ENCODE measurements at places on chromosomes 5 and 9.

DNA sequence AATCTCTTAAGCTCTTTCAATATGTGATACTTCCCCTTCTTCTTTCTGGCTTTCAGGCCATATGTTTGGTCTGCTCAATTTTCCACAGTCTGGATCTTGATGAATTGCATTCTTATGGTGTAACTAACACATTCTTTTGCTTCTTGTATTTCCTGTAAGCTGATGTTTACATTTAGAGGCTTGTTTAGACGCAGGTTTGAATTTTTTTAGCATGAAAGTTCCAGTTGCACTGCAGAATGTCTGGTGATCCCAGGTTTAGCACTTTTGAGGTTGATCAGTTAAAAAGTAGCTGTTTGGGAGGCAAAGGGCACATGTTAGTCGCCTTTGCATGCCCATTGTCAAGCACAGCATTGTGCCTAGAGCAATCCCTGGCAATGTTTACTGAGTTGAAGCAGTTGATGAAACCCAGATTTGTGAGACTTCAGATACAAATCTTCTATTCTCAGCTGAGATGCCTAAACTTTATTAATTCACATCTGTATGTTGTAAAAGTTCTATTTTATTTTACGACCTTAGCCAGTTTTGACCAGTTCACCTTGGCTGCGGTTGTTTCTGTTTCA is 59.6 kb upstream of the SPATA31C2 start:
- DNase-seq: no peak

GRCh38 chr5:139964266-139964993 is 78.7 kb downstream of the NRG2 start:
- no peak for DNase-seq

GRCh38 chr5:154580422-154580821 is 102.4 kb upstream of the HAND1 start:
- DNase-seq: no peak

GRCh38 chr5:154753792-154754191 is 1.4 kb upstream of the LARP1 start:
- peak; percentile 61 for DNase-seq

DNA sequence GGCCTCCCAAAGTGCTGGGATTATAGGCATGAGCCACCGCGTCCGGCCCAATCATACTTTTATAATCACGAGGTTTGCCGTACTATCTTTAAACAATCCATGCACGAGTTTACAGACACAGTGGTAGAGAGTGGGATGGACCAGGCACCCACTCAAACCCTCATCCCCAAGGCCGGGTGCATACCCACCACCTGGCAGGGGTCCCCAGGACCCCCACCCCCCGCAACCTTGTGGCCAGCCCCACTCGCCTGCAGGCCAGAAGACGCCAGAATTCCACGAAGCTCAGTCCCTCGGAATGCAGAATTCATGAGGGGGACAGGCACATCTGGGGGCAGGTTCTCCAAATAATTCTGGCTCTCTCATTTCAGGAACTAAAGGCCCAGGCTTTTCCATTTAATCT is 17.1 kb downstream of the NACC2 start:
- DNase-seq: no peak

- no peak for DNase-seq
Observed at GRCh38 chr9:137870432-137870831, 7.2 kb upstream of the CACNA1B start.

DNA sequence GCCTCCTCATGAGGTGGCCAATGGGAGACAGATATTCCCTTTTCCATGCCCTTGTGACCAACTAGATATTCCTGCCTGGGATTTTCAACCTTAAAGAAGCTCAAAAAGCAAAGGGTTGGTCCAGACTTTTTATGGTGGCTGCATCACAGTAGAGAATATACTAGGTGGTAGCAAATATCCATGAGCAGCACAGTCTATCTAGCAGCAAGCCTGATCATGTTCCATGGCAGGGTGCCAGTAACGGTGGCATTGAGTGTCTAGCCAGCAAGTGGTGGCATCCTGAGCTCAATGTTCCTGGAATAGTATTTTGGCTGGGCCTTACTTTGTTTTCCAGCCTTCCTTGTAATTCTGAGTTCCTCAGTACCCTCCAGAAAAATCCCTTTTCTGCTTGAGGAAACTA is 25.8 kb downstream of the CDC25C start:
- peak; percentile 79 for DNase-seq

DNA sequence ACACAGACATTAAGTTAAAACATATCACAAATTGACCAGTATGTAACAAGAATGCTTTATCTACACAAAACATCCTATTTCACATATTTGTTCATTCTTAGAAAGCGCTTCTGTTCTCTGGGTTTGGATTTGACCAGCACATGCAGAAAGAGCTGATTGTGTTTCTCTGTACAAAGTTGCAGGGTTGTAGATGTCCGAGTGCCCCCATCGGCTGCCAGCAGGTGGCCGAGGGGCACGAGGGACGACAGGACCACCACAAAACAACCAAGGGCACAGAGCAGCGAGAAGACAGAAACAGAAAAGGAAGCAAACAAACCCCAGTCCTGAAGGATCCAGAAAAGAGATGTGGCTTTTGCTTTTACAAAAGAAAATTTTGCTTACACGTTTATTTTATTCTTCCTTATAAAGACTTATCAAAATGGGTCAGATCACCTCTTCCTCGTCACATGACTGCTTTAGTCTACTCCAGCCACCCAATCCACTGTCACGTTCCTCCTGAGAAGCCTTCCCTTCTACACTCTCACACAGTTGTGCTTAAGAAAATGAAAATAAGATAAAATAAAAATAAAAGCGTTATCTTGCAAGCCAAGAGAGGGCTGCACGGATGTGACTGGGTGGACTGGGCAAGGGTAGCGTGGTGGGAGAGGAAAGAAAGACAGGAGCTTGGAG is 9.5 kb downstream of the OTP start:
- no peak for DNase-seq

DNA sequence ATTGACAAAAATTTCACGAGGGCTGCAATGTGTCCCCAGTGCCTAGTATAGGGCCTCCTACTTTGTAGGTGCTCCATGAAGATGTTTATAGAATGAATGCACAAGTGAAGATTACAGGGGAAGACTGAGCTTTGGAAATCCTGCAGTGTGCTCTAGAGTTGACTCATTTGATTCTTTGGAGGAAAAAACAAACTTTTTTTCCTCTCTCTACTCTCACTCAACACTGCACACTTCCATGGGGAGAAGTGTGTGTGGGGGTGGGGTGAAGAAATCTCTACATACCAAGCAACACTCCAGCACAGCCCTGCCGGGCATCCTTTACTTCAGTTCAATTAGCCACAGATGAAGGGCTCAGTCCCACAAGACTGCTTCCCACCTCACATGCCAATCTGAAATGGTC is 49.4 kb upstream of the KLF9 start:
- no peak for DNase-seq

DNA sequence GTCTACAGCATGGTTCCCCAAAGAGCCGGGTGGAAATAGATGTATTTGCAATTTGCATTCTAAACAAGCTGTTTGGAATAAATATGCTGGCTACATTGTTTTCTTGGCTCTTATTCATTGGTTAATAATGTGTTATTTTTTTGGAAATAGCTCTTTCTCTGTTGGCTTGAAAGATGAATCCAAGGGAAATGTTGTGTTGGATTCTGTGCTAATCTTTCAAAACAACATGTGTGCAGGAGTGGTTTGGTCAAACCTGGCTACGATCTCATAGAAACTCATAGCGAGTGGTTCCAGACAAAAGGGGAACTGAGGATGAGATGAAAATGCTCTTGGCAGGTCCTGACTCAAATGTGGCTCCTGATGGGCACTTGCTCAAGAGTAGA is 63.7 kb upstream of the CXCL14 start:
- DNase-seq: no peak

- no peak for DNase-seq
Observed at GRCh38 chr5:142727735-142728047, 41.8 kb upstream of the FGF1 start.

DNA sequence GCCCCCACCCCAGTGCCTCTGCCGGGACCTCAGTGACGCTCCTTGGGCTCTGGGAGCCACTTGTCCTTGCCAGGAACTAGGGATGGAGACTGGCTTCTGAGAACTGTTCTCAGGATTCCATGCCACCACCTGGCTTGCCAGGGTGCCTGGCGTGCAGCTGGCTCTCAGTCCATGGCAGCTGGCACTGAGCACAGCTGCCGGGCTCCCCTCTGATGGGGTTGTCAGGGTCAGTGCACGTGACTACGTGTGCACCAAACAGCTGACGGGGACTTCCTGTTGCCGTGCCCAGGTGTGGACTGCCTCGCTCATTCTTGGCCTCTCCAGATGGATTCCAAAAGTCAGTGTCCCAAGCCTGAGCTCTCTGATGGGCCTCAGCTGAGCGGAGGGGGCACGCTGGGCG is 9.4 kb downstream of the KCNT1 start:
- DNase-seq: no peak

DNA sequence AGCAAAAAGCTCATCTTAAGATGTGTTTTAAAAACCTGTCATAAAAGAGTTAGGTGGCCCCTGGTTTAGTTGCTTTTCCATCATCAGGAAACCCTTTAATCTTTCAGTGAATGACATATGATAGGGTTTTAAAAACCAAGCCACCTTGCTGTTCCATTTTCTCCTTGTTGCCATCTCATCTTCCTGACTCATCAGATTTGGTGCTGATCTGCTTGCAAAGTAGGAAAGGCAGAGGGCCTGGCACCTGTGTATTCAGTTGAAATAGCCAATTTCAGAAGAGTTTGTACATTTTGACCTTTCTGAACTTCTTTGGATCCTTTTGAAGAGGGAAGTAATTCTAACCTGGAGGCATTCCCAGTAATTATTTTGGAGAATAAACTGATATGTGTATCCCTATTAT is 272.7 kb downstream of the CD180 start:
- DNase-seq: no peak

DNA sequence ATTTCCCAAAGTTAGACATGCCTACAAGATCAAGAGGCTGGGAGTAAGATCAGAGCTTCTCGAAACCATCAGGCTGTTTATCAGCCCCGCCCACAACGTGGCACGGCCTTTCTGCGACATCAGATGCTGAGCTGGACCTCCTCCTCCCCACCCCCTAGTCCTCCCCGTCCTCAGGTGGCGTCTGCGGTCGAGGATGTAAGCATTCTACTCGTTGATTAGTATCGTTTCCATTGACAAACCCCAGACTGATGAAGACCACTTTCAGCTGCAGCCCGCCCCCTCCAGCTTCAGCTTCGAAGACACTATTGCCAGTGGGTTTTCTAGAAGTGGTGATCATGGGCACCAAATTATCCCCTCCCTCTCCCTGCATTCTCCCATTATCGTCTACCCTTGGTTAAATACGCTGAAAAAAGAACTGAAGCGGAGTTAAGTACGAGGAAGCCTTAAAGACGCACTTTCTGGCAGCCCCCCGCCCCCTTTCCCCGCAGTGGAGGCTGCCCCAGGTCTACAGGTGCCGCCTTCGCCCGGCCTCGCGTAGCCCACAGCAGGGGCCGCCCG is 1.1 kb downstream of the PPIC start:
- peak; percentile 33 for DNase-seq

DNA sequence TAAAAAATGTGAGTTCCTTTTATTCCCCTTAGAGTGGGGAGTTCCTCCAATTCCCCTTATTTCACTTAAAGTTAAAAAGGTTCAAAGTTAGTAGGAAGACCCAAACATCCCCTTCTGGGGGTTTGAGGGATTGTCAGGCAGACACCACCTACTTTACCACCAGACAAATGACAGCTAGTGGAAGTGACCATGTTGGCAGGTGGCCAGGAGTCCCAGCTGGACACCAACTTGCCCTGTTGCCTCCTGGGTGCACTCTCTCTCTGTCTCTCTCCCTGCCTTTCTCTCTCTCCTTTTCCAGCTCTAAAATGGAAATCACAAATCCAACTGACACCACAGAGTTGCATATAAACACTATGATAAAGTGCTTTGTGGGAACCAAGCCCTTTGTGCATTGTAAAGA is 307.7 kb upstream of the TLE4 start:
- DNase-seq: peak; percentile 21

GRCh38 chr5:180792287-180792964 is 10.2 kb downstream of the MGAT1 start:
- no peak for DNase-seq

GRCh38 chr9:121876255-121876654 is 216.9 kb downstream of the TTLL11 start:
- no peak for DNase-seq

GRCh38 chr5:39360471-39361111 is 3.7 kb downstream of the C9 start:
- no peak for DNase-seq

GRCh38 chr5:173602423-173602822 is 14.0 kb downstream of the BOD1 start:
- peak; percentile 53 for DNase-seq

DNA sequence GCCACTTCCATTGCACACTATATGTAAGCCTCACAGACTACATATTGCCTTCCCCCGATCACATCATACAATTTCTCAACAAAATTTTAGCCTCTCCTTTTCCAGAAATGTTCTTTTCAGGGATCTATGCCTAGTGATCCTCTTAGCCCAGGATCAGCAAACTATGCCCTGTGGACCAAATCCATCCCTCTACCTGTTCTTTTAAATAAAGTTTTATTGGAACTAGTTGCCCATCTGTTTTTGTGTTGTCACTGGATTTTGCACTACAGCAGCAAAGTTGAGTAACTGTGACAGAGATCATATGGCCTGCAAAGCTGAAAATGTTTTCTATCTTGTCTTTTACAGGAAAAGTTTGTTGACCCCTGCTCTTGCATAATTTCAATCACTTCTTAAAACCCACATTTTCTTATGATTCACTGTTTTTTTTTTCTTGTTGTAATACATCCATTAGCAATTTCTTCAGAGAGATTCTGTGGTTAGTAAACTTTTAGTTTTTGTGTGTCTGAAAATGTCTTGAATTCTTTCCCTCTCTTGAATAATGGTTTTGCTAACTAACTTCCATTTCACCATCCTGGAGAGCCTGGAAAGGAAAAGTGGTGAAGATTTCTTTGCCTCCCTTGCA is 7.1 kb downstream of the TXNDC8 start:
- no peak for DNase-seq

DNA sequence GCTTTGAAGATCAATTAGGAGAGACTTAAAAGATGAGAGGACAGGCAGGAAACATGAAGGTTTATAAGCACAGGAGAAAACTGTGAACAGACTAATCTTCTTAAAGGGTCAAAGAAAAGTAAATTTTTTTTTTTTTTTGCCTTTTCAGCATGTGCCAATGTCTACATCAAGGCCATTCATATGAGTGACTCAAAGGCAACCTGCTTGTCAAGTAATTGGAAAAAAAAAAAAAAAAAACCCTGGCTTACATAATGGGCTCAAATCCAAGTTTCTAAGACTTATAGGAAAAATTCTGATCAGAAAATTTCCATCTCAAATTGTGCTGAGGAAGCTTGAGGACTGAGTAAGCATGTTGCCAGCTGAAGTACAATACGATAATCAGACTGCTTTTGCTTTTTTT is 15.9 kb downstream of the PPP2R2B start:
- DNase-seq: no peak

- no peak for DNase-seq
Observed at GRCh38 chr9:4904322-4905134, 80.5 kb upstream of the JAK2 start.

DNA sequence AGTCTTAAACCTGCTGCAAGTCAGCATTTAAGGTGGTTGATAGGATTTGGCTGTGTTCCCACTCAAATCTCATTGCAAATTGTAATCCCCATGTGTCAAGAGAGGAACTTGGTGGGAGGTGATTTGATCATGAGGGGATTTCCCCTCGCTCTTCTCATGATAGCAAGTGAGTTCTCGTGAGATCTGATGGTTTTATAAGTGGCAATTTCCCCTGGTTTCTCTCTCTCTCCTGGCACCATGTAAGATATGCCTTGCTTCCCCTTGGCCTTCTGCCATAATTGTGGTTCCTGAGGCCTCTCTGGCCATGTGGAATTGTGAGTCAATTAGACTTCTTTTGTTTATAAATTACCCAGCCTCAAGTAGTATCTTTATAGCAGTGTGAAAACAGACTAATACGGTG is 84.3 kb upstream of the SMC2 start:
- no peak for DNase-seq

GRCh38 chr5:20610681-20611080 is 622.7 kb upstream of the CDH18 start:
- no peak for DNase-seq
